ENCODE measurements at places on chromosomes 7 and 10.

- peak; percentile 86 for DNase-seq
Observed at GRCh38 chr10:70551971-70552422, 50.5 kb downstream of the PRF1 start.

DNA sequence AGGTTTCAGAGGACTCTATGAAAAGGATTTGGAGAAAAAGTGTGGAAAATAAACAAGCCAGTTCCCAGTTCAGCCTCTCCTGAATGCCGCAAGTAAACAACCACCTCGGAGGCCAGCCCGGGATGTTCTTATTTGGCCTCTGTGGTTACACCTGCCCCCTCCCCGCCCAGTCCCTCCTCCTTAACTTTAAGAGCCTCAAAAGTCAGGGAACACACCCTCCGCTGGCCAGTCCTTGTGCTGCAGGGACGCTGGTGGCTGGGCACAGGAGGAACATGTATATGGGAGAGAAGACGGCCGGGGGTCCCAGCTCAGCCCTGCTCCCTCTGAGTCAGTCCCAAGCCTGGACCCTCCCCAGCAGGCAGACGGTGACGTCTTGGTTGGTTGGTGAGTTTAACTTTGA lies 6.1 kb downstream of the CHST3 start:
- DNase-seq = no peak

GRCh38 chr7:17671956-17672355 lies 268.3 kb downstream of the SNX13 start:
- no peak for DNase-seq

GRCh38 chr7:30136743-30137485 lies 2.1 kb downstream of the MTURN start:
- DNase-seq = no peak

DNA sequence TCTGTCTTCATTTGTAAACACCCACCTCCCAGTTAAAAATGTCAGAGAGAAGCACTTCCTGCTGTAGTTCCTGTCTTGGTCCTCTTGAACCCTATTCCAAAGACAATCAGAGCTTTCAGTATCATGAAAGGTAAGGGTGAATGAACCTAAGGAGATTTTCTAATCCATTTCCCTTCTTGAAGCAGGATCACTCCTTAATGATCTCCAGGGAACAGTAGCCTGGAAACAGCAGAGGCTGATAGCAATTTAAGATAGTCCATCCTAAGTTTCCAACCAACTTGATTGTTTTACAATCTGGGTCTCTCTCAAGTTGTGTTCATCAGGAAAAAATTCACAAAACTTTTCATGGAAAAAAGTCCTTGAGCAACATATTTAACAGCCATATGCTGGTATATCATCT lies 273.6 kb downstream of the NEBL start:
- no peak for DNase-seq

- no peak for DNase-seq
Observed at GRCh38 chr10:17209302-17209701, 7.8 kb upstream of the TRDMT1 start.

DNA sequence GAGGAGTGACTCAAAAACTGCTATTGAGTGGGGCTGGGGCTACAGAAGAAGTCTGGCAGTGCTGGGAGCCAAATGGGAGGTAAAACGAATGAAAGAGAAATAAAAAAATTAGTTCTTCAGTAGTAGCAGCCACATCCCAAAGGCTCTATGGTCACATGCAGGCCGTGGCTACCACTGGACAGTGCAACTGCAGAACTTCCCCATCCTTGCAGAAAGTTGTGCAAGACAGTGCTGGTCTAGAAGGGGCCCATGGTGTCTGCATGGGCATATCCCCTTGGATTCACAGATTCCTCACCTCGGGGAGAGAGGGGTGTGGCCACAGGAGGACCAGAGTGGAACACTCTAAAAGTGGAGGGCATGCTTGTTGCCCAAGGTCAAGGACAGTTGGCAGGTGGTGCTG lies 47.6 kb downstream of the RPS24 start:
- DNase-seq = no peak

- no peak for DNase-seq
Observed at GRCh38 chr7:39100270-39100669, 122.6 kb downstream of the POU6F2 start.

- DNase-seq = no peak
Observed at GRCh38 chr10:114930320-114930719, 7.7 kb upstream of the TRUB1 start.

DNA sequence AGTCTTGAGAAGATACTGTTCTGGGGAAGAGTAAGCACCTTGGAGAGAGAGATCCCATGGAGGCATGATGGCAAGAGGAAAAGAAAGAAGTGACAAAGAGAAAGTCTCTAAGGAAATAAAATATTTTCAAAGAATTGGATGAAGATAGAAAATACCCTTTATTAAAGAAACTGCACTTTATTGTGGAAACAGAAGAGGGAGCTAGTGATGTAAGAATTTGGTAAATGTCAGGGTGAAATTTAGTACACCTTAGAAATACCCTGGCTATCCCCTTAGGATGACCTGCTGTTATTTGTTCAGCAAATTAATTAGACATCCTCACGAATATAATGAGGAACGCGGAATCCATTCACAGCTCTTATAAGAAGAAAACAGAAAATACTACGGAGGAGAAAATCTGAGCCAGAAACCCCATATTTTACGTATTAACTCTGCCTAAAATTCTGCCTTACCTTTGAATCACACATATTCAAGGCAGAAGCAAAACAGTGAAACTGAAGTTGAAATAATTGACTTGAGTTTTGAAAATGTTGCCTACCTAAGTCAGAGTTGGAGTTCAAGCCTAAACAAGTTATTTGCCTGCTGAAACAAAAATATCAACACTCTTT lies 90.7 kb downstream of the TFPI2 start:
- no peak for DNase-seq

DNA sequence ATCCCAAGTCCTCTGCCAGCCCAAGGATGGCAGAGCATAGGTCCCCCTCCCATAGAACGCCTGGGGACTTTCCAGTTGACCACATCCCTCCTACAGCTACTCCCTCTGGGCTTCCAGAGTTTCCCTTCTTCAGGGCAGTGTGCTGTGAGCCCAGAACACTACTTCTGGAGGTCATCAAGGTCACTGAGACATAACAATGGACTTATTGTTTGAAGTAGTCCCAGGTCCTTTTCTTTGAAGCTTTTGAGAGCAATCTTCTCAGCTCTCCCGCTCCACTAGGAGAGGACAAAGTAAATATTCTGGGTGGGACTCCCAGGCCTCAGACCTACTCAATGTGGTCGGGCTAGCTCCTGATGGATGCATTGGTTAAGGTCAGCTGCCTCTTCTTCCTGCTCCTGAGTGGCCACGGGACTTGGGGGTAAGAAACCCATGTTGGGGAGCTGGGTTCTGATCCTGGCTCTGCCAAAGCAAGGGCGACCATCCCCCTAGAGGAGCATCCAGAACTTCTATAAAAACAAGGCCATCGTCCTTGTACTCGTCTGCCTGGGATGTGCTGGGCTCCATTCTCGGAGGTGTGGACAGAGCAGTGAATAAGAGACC lies 83.5 kb upstream of the DDC start:
- no peak for DNase-seq

DNA sequence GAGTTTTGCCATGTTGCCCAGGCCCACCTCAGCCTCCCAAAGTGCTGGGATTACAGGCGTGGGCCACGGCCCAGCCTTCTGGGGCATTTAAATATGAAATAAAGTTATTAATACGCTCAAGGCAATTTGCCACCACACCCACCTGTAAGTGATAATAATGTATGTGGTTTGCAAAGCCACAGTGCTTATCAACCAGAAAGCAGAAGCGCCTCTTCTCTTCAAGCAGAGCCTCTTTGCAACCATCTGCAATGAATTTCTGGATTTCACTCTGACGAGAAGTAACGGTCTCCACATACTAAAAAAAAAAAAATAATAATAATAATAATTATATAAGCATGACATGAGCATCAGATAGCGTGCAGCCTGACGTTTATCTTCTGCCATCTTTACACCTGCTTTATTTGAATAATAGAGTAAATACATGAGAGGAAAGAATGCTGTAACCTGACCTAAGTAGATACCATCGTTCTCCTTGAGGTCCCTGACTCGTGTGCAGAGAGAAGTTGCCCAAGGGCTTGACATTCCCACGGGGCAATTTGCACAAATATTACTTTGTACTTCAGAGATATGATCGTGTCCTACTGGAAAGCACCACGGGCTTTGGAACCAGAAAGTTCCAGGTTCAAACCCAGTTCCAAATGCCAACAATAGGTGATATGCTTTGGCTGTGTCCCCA lies 34.0 kb downstream of the BRI3 start:
- DNase-seq = no peak

GRCh38 chr10:119362122-119362521 lies 154.8 kb downstream of the GRK5 start:
- DNase-seq = no peak

- DNase-seq = no peak
Observed at GRCh38 chr7:114160925-114161324, 242.1 kb upstream of the PPP1R3A start.

- DNase-seq = no peak
Observed at GRCh38 chr10:5449823-5450222, 37.5 kb downstream of the NET1 start.

- DNase-seq = no peak
Observed at GRCh38 chr7:152541892-152542291, 106.1 kb upstream of the KMT2C start.

- DNase-seq = peak; percentile 44
Observed at GRCh38 chr7:100247152-100247757, 27.5 kb downstream of the PVRIG start.

Measured in upper lobe of left lung (tissue), 6 donors.